ENCODE measurements at places on chromosomes 4 and X. TPM values are rescaled to one million over a fixed set of nuclear protein-coding genes. Genes with fewer than 3 reads are reported as not detected.

Gene TMEM129
- 18.2 TPM for total RNA-seq

Gene TMSB15C
- 3.9 TPM for total RNA-seq

Gene SLITRK4
- not detected for total RNA-seq

Gene RNF4
- 94.6 TPM for total RNA-seq

Gene ELOVL6
- 7.7 TPM for total RNA-seq

Gene XG
- not detected for total RNA-seq

Gene GUCY1B1
- 0.27 TPM for total RNA-seq

Gene KLB
- total RNA-seq = not detected

GRCh38 chr4:8440492-8441311, at the start of the genes ACOX3 and TRMT44:
TSS of gene ACOX3 (minus strand) at chr4:8440723. CDS start at chr4:8416521, 24,202 bp downstream.
TSS of gene TRMT44 (plus strand) at chr4:8440777. CDS start at chr4:8440823, 46 bp downstream.
- peak; percentile 92 for DNase-seq
- peak within 1 kb of the TSS; percentile 93 for H3K27ac ChIP-seq
- peaks cover 9% of the 10 kb centered on the region for H3K36me3 ChIP-seq
- no peaks in the 10 kb centered on the region for H3K27me3 ChIP-seq

- no peak for DNase-seq
- H3K36me3 ChIP-seq = peaks cover 8% of the 10 kb centered on the region
- peak overlapping the region; percentile 12 for H3K27ac ChIP-seq
- H3K4me3 ChIP-seq = peak overlapping the region; percentile 91
- peaks cover 55% of the 10 kb centered on the region for H3K4me1 ChIP-seq
- H3K27me3 ChIP-seq = no peaks in the 10 kb centered on the region
These were observed 1.8 kb downstream of the STIM2 start for GRCh38 chr4:26862381-26862915.

GRCh38 chr4:122759639-122760310, 27.3 kb downstream of the BBS12 start:
- H3K4me1 ChIP-seq = peaks cover 26% of the 10 kb centered on the region
- no peak overlapping the region for H3K27ac ChIP-seq
- no peaks in the 10 kb centered on the region for H3K36me3 ChIP-seq
- DNase-seq = no peak

DNA sequence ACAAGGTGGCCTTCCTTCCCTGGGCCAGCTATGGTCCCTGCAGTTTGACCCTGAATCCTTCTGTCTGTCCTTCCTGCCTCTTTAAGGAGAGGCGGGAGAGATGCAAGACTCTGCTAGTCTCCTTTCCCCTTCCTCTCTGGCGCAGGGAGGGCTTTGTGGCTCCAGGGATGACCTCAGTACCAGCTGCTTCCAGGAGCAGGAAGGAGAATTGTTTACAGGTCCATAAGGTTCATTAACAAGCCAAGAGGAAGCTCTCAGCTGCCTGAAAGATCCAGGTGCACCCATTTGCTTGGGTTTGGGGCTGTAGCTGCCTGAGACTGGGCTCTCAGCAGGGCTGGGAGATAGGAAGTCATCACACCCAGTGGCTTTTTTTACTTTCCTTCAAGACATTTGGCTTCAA, 4.0 kb upstream of the FATE1 start:
- H3K36me3 ChIP-seq = no peaks in the 10 kb centered on the region
- peaks cover 2% of the 10 kb centered on the region for H3K27me3 ChIP-seq
- no peak overlapping the region for H3K27ac ChIP-seq
- H3K4me3 ChIP-seq = no peak overlapping the region
- no peaks in the 10 kb centered on the region for H3K4me1 ChIP-seq

DNA sequence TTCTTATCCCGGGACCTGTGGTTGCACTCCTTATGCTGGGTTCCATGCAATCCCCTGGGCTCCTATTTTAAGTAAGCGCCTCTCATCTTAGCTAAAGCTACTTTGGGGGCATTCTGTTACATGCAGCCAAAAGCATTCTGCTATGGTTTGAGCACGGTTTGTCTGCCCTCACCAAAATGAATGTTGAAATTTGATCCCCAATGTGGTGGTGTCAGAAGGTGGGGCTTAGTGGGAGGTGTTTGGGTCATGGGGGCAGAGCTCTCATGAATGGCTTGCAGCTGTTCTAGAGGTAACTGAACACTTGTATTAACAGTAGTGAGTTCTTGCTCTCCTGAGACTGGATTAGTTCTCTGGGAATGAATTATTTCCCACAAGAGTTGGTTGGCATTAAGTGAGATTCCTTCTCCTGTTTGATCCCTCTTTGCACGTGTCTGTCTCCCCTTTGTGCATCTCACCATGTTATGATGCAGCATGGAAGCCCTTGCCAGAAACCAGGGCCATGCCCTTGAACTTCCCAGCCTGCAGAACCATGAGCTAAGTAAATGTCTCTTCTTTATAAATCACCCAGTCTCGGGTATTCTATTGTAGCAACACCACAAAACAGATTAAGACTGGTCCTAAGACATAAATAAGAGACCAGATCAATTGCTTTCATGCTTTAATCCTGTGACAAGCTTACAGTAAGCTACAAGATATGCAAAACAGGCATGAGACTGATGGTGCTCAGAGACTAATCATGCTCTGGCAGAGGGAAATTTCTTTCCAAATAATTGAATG, 141.8 kb downstream of the TSPAN5 start:
- no peaks in the 10 kb centered on the region for H3K27me3 ChIP-seq
- H3K4me1 ChIP-seq = peaks cover 55% of the 10 kb centered on the region
- DNase-seq = no peak
- H3K36me3 ChIP-seq = peaks cover 8% of the 10 kb centered on the region
- H3K4me3 ChIP-seq = no peak overlapping the region
- no peak overlapping the region for H3K27ac ChIP-seq

DNA sequence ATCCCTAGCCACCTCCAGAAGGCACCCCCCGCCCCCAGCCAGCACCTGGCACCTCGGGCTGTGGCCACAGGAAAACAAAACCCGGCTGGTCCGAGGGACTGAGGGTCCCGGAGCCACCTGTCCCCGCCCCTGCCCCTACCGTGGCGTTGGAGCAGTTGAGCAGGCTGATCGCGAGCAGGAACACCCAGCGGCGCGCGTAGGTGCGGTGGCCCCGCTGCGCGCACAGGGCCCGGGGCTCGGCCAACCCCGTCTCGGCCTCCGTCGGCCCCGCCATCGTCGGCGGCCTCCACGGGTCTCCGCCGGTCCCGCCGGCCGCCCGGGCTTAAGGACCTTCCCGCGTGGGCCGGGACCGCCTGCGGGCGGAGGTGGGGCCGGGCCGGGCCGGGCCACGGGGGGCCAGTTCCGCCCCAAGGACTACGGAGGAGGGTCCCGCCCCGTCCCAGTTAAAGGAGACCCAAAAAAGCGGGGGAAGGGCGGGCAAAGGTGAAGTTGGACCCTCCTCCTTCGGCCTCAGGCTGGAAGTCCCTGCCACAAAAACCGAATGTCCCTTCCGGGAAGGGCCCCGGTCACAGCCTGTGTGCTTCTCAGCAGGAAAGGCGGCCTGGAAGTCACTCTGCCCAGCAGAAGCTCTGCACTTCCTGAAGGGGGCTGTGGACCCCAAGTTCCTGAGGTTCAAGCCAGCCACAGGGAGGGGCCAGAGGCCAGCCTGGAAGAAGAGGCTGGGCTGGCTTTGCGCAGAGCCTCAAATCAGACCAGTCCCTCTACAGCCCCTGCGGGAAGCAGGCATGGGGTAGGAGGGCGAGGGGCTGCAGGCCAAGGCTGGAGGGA, at the start of gene SLC49A3:
Gene SLC49A3 (minus strand): TSS at position 298 of the 828 bp plus-strand sequence. CDS start 24 bp downstream, at position 274.
- H3K36me3 ChIP-seq = no peaks in the 10 kb centered on the region
- DNase-seq = no peak
- no peaks in the 10 kb centered on the region for H3K4me1 ChIP-seq
- H3K27me3 ChIP-seq = peaks cover 12% of the 10 kb centered on the region
- H3K4me3 ChIP-seq = no peak within 1 kb of the TSS

GRCh38 chr4:113838460-113838859, 76.9 kb upstream of the CAMK2D start:
- H3K36me3 ChIP-seq = no peaks in the 10 kb centered on the region
- H3K4me1 ChIP-seq = peaks cover 7% of the 10 kb centered on the region
- H3K27me3 ChIP-seq = peaks cover 3% of the 10 kb centered on the region
- H3K4me3 ChIP-seq = no peak overlapping the region
- no peak for DNase-seq

- DNase-seq = no peak
- H3K27me3 ChIP-seq = peaks cover 1% of the 10 kb centered on the region
- H3K4me1 ChIP-seq = no peaks in the 10 kb centered on the region
- no peak overlapping the region for H3K4me3 ChIP-seq
- no peaks in the 10 kb centered on the region for H3K36me3 ChIP-seq
- H3K27ac ChIP-seq = no peak overlapping the region
These were observed 164.4 kb upstream of the PSAPL1 start for GRCh38 chr4:7598939-7599790.

GRCh38 chrX:34848281-34848680, 94.3 kb upstream of the FAM47B start:
- no peaks in the 10 kb centered on the region for H3K27me3 ChIP-seq
- H3K36me3 ChIP-seq = no peaks in the 10 kb centered on the region
- no peak overlapping the region for H3K27ac ChIP-seq
